ENCODE measurements at places on chromosomes 11 and 22.

DNA sequence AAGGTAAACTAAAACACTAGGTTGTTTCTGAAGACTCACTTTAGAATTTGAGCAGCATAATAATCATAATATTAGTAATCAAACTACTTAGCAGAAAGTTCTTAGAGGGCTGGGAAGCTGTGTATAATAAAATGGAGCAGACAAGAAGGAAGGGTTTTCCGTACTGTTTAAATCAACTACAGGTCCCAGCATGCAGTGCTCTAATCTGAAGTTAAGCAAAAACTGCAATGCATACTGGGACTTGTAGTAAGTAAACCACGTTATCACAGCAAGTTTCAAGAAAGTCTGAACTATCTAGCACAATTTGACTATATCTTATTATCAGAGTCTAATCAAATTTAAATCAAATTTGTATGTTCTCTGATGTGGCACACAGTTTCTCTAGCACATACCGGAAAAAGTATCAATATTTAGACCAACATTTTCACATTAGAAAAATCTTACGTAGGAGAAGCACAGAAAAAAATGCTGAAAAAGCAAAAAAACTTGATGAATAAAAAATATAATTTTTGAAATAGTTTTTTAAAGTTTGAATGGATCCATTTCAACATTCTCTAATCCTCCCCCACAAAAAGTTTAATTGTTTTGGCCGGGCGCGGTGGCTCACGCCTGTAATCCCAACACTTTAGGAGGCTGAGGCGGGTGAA, 8.2 kb downstream of the PHF21A start:
- no peak for DNase-seq

DNA sequence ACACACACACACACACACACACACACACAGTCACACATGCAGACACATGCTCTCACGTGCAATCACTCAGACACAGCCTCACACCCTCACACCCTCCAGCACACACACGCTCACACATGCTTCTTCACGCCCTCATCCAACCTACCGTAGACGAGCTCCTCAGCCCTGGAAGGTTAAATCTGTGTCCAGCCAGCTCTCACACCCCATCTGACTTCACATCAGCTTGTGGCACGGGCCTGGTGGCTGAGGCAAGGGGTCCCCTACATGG, 1.3 kb upstream of the SCUBE1 start:
- no peak for DNase-seq

DNA sequence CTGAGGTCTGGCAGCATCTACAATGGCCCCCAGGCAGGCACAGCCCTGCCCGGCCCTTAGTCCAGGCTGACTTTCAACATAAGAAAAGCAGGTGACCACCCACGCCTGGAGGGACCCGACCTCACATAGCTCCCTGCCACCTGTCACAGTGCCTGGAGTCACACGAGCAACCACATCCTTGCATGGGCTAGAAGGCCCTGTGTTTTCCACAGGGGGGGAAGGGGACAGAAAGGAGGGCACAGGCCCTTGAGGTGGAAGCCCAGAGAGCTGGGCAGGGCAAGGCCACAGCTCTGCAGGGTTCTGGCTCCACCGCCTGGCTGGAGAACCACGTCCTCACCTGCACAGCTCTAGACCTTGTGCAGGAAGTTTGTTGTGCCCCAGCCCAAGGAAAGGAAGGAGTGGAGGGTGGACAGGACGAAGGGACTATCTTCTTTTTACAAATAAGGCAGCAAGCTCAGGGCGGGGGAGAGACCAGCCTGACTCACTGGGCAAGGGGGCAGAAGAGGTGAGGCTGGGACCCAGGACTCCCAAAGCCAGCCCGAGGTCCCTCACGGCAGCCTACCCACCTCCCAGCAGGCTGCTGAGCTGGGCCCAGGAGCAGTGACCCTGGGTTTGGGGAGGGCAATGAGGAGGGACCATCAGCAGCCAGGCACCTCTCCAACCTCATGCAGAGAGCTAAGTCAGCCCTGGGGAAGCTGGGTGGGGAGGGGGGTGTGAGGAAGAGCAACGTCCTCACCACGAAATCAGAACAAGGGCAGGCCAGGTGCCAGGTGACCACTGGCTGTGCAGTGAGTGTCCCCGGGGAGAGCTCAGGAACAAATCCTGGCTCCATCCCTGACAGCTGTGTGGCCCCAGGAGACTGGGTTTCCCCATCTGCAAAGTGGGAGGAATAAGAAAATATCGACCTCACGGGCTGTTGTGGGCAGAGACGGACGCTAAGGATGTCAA, 4.3 kb downstream of the C1QTNF6 start:
- no peak for DNase-seq

GRCh38 chr22:29030016-29030617, 31.5 kb downstream of the C22orf31 start:
- no peak for DNase-seq

GRCh38 chr11:92827132-92827531, 142.3 kb upstream of the MTNR1B start:
- no peak for DNase-seq

GRCh38 chr11:20488352-20488751, 100.8 kb downstream of the PRMT3 start:
- DNase-seq, result no peak

DNA sequence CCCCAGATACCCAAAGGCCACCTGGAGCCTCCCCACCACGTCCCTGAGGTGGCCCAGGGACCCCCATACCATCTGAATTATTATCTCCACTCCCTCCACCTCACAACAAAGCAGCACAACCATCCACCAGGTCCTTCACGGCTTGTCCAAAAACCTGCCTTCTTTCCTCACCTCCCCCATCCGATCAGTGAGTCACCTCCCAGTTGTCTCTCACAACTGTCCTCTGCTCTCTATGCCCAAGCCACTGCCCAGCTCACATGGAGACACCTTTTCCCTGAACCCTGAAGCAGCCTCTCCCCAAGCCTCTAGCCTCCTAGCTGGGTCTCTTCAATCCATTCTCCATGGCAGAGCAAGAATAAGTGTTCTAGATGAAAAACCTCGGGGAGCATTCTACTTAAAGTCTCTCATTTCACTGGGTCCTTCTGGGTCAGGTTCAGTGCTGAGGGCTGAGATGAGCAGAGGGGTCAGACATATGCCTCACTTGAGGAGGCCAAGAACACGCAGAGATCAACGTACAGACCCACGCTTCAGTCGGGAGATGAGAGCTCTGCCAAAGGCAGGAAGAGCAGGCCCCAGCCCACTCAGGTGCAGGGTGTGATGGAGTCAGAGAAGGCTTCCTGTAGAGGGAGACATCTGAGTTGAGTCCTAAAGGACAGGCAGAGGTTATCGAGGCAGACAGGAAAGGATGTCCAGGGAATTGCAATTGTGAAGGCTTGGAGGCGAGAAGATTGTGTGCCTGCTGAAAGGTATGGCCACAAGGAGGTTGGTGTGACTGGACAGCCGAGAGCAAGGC, 74.7 kb downstream of the PDE2A start:
- DNase-seq, result no peak

DNA sequence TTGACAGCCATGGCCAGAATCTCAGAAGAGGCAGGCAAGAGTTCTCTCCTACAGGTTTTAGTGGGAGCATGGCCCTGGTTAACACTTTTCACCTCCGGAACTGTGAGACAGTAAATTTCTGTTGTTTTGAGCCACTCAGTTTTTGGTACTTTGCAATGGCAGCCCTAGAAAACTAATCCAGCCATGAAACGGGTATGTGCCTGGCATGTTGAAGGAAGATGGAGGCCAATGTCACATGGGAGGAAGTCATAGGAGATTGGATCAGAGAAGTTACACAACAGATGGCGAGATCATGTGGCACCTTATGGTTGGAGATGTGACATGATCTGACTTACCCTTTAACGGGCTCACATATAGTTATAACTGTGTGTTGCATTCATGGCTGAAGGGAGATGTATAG, 63.2 kb upstream of the EED start:
- DNase-seq, result no peak

GRCh38 chr11:41399323-41399722, 60.1 kb downstream of the LRRC4C start:
- DNase-seq, result no peak

GRCh38 chr11:84146826-84147225, 860.7 kb upstream of the CCDC90B start:
- DNase-seq, result no peak

DNA sequence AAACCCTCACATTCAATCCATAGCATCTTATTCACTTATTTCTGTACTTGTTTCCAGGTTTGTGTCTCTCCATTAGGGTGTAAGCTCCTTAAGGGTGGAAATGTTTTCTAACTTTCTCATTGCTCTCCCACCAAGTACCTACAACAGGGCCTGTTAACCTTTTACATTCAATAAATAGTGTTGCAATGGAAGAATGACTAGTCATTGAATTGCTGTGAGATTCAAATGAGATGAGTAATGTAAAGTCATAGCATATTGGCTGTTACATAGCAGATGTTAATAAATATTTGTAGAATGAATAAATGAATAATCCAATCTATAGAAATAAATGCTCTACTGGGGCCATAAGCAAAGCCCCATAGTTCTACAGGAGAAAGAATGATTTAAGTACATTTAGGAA, 75.4 kb upstream of the DDI1 start:
- DNase-seq, result no peak

- no peak for DNase-seq
These were observed 18.9 kb upstream of the SUSD2 start for GRCh38 chr22:24162436-24162835.

DNA sequence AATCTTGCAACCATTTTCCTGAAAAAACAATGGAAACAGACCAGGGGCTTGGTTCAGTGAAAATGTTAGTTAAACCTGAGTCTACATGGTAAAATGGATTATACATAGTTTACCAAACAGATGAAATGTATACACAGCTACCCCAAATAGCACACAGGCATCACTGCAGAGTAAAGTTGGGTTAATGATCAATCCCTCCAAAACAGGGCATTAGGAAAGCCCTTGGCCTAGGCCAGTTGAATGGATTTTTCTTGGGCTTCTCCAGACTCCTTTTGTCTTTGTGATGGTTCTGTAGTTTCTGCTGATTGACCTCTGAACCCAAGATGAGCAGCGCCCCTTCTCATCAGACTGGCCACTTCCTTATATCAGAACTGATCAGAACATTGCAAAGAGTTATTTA, 173.5 kb downstream of the RRAS2 start:
- no peak for DNase-seq

GRCh38 chr11:78809931-78810541, 235.4 kb upstream of the NARS2 start:
- no peak for DNase-seq

GRCh38 chr11:67503119-67504004, 1.8 kb downstream of the PITPNM1 start:
- DNase-seq, result no peak

GRCh38 chr22:41596776-41597634, 7.4 kb upstream of the PMM1 start:
- peak; percentile 9 for DNase-seq

DNA sequence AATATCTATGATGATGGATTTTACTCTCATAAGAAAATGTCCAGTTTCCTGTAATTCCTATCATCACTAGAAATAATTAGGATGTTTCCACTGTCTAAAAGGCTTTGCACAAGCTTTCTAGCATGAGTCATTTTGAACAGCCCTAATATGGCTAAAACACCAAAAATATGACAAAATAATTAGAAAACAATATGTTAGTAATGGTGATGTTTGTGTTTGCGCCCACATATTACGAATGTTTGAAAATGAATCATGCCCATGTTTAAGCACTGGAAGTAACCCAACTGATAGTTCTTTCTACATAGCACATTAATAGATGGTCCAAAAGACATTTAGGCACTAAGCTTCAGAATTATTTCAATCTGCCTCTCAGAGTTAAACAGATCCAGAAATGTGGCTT, 96.0 kb downstream of the TRPC6 start:
- no peak for DNase-seq

DNA sequence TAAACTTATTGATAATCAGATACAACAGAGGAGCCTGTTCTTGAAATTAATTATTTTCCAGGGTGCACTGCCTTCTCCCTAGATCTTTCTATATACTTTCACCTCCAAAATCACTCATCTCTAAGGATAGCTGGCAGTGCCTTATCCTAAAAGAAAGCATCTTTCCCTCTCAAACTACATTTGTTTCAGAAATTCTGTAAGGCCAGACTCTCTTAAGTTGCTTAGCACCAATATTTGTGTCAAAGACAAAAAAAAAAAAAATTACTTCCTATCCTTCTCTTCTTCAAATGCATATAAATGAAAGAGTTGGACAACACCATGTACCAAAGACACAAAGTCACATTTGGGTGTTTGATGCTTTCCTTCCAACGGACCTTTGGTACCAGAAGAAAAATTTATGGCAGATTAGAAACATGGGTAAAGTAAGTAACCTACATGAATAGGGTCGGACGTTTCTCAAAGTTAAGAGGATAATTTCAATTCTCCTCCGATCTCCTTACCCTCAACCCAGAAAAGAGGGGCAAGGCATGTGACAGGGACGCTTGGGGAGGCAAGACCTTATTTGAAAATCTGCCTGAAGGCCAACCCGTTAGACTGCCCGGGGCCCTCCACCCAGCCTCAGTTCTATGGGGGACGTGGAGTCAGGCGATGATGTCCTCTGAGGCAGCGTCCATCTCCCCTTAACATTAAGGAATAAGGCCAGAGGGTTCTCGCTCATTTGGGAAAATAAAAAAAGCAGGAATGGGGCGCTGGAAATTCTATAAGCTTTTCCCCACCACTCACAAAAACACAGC, 66.3 kb downstream of the ETS1 start:
- no peak for DNase-seq

DNA sequence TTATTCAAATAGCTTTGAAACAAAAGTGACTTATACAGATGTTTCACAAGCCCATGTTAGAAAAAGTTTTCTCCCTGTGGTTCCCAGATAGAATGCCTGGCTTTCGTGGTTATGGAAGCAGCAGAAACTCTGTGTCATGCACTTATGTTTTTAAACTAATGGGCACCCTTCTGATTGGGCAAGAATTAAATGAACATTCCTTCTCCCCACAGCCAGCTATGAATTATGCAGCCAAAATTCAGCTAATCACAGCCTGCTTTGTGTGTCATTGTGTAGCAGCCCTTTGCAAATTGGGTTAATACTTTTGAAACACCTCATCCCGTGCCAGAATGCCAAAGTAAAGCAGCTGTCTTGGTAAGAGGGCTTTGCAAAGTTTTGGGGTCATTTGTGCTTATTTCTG, 46.9 kb downstream of the PANX1 start:
- DNase-seq, result no peak

GRCh38 chr11:126416542-126417090, 61.1 kb downstream of the ST3GAL4 start:
- peak; percentile 28 for DNase-seq

- DNase-seq, result no peak
These were observed 27.3 kb upstream of the KRTAP5-6 start for GRCh38 chr11:1669546-1670218.

GRCh38 chr11:106471276-106471675, 393.8 kb downstream of the AASDHPPT start:
- DNase-seq, result no peak

GRCh38 chr11:131409345-131409744, 38.9 kb downstream of the NTM start:
- no peak for DNase-seq

All from T-helper 9 cell (primary cell).